ENCODE measurements at places on chromosomes 1 and 21.
A peak's percentile ranks its signal among the peaks of the same experiment; 100 is the strongest.

DNA sequence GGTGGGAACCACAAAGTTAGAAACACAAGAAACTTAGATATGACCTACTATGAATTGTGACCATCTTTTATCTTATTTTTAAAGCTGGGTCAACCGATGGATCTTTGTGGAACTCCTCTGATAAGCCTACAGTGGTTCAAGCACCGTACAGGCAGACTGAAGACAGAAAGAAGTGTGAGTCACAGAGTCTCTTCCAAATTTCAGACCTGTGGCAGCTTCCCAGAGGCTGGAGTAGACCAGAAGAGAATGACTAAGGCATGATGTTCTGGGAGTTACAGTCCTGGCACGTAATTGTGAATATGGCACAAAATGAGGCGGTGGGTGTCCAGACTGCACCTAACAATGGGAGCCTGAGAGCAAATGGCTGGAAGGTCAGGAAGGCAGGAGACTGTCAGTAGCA, 70.0 kb downstream of the LMO4 start:
- DNase-seq: peak; percentile 16

DNA sequence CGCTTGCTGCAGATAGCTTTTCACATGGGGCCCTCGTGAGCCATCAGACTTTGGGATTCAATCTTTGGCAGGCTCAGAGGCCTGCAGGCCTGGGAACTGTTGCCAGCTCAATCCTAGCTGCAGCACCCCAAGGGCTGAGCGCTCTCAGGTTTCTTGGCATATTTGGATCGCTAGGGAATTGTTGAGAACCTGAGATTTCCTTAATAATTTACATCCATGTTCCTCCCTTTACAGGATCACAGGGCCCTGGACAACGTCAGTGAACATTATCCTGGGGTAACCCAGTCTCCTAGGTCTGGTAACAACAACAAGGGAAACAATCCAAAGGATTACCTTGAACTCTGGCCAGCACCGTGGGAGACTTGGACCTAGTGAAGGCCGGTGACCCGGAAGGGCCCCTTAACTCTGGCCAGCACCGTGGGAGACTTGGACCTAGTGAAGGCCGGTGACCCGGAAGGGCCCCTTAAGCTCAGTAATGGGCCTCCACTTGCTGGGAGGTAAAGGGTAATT, 49.3 kb upstream of the NEK2 start:
- DNase-seq: no peak

DNA sequence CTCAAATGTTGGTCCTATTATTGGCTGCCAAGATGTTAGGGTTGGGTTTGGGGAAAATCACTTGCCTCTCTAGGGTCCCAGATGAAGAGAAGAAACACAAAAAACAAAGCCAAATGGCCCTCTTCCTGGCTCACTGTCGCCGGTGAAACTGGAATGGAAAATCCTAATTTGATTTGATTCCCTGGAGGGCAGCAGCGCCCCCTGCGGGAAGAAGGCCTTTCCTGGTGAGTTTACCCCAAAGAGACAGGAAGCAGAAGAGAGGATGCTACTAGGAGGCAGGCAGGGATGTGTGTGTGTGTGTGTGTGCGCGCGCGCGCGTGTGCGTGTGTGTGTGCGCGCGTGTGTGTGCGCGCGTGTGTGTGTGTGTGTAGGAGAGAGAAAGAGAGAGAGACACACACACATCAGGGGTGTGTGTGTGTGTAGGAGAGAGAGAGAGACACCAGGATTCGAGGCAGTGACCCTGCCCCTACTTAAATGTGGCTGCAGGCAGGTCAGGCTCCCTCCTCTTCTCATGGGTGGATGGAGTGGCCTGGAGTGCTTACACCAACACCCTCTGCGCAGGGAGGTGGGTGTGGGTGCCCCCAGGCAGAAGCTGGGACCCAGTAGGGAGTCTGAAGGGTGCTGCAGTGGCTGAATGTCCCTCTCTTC, 3.1 kb upstream of the SELENON start:
- DNase-seq: peak; percentile 77

DNA sequence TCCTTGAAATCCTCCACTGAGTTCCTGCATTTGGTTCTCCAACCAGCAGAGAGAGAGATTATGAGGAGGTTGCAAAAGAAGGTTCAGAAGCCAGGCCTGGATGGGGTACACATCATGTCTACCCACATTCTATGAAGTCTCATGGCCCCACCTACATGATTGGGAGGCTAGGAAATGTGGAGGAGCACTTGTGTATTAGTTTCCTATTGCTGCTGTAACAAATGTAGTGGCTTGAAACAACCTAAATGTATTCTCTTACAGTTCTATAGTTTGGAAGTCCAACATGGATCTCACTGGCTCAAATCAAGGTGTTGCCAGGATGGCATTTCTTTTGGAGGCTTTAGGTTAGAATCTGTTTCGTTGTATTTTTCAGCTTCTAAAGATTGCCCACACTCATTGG, 134.2 kb upstream of the ZNF648 start:
- DNase-seq: no peak

DNA sequence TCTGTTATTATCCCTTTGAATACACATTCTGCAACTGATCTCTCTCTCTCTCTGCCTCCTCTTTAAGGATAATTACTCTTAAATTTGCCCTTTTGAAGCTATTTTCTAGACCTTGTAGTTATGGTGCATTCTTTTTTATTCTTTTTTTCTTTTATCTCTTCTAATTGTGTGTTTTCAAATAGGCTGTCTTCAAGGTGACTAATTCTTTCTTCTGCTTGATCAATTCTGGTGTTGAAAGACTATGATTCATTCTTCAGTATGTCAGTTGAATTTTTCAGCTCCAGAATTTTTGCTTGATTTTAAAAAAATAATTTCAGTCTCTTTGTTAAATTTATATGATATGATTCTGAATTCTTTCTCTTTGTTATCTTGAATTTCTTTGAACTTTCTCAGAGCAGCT, 95.6 kb upstream of the GPR52 start:
- DNase-seq: no peak

DNA sequence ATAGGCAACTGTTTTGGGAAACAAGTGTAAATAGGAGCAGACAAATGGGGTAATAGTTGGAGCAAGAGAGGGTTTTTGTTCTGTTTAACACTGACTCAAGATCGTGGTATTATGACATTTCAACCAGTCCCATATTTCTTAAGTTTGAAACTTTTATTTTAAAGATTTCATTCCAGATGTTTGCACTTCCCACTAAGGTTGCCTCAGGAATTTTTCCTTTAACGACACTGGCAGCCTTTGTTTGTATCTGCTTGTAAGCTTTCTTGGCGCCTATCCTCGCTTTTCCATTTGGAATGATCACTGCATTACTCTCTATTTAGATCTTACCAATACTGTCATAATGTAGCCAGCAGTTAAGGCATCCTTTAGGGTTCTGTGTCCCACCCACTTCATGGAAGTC, 67.7 kb downstream of the ALG6 start:
- no peak for DNase-seq

- DNase-seq: peak; percentile 26
These were observed 16.6 kb upstream of the EYA3 start for GRCh38 chr1:28104866-28105467.

DNA sequence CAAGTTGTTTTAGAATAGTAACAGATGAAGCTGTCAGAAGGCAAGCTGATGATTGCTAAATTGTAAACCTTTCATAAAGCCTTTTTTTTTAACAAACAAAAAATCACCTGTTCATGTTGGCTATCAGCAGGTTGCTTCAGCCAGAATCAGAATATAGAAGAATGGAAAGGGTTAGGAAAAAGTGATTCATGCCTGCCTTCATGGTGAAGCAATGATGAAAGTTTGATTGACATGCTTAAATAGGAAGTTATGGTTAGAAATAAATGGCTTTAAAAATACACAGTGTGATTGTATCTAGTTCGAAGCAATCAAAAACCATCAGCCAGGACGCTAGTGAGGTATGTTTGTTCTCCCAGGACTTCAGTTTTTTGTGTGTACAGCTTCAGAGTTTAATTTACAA, 37.9 kb downstream of the GABPA start:
- no peak for DNase-seq

DNA sequence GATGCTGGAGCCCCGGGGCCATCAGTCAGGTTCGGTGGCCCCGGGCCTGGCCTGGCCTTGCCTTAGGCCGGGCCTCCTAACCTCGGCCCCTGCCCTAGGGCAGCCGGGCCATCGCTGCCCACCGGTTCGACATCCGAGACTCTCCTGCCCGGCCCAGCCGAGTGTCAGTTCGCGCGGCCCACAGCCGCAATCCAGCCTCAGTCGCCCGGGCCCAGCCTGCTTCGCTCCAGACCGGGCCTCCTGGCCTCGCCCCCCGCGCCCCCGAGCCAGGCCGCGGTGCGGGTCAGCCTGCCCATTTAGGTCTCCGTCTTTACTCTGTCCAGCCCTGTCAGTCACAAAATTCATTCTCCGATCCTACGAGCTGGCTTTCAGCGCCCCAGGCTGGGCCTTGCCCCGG, 777 bp downstream of the LRRC41 start:
- peak; percentile 31 for DNase-seq

GRCh38 chr1:67676946-67677345, 8.1 kb upstream of the GADD45A start:
- no peak for DNase-seq

DNA sequence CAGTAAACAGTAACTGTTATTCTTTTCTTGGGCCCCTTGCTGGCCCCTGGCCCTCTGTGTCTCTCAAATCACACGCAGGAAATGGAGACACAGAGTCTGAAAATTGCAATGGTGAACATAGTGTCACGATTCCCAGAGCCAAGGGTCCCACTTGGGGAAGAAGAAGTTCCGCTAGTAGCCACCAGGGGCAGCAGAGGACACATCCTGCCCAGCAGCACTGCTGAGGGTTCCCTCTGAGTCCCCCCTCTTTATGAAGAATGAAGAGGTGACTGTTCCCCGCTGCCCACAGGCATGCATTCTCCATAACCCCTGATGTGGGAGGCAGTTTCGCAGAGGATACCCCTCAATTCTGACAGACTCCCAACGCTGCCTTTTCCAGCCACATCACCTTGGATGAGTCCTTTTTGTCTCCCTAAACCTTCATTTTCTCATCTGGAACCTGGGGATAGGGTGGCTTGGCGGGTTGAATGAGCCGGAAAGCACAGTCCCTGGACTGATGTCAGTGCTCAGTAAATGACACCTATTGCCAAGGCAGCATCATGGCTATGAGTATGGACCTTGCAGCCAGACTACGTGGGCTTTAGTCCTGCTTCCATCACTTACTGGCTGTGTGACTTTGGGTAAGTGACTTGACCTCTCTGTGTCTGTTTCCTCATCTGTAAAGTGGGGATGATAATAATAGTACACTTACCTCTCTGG, 238.0 kb upstream of the TMEM51 start:
- peak; percentile 68 for DNase-seq

- no peak for DNase-seq
These were observed 1.8 kb downstream of the ACTA1 start for GRCh38 chr1:229432116-229432461.

DNA sequence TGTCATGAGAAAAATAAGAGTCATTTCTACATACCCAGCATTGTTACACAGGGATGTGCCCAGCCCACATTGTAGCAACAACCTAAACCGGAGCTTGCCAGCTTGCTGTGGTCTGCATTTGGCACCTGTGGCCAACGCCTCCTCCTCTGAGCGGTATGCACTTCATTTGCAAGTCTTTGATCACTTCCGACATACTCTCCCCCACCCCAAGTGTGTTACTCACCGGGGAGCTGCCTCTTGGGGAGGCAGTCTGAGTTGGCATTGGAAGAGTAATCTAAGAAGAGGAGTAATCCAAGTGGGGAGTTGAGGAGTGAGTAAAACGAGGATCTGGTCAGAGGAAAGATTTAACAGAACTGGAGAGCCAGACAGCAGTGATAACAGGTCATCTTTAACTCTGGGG, 3.8 kb downstream of the BCL9 start:
- DNase-seq: peak; percentile 79

GRCh38 chr1:181172082-181172481, 83.6 kb downstream of the IER5 start:
- no peak for DNase-seq

- no peak for DNase-seq
These were observed 16.8 kb downstream of the CAMSAP2 start for GRCh38 chr1:200755456-200755855.

GRCh38 chr1:59898927-59899326, 27.6 kb downstream of the CYP2J2 start:
- DNase-seq: no peak

- no peak for DNase-seq
These were observed 20.3 kb downstream of the CD1B start for GRCh38 chr1:158311066-158311465.

DNA sequence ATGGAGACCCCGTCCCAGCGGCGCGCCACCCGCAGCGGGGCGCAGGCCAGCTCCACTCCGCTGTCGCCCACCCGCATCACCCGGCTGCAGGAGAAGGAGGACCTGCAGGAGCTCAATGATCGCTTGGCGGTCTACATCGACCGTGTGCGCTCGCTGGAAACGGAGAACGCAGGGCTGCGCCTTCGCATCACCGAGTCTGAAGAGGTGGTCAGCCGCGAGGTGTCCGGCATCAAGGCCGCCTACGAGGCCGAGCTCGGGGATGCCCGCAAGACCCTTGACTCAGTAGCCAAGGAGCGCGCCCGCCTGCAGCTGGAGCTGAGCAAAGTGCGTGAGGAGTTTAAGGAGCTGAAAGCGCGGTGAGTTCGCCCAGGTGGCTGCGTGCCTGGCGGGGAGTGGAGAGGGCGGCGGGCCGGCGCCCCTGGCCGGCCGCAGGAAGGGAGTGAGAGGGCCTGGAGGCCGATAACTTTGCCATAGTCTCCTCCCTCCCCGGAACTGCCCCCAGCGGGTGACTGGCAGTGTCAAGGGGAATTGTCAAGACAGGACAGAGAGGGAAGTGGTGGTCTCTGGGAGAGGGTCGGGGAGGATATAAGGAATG, 505 bp downstream of the LMNA start:
- DNase-seq: no peak

DNA sequence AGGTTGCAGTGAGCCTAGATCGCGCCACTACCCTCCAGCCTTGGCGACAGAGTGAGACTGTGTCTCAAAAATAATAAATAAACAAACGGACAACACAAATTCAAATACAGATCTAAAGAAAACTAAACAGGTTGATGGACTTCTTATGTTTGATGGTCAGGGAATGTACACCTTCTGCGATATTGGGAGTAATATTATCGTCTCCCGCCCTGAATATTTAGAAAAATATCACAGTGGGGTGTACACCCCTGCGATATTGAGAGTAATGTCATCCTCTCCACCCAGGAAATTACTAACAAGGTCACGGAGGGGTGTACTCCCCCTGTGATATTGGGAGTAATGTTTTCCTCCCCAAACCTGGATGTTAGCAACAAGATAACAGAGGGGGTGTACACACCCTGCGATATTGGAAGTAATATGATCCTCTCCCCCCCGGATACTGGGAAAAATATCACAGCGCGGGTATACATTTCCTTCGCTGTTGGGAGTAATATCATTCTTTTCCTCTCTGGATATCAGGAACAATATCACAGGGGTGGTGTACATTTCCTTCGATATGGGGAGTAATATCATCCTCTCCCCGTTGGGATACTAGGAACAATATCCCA, 1.4 kb upstream of the CFAP298 start:
- DNase-seq: no peak

GRCh38 chr1:236508593-236509027, 15.2 kb upstream of the LGALS8 start:
- DNase-seq: no peak

GRCh38 chr1:47725000-47725473, 272.1 kb downstream of the TRABD2B start:
- no peak for DNase-seq

GRCh38 chr1:180525715-180526039, 23.3 kb upstream of the ACBD6 start:
- no peak for DNase-seq

GRCh38 chr21:32844653-32845436, 73.3 kb upstream of the PAXBP1 start:
- DNase-seq: peak; percentile 55

All from urothelium cell line (cell line).